ENCODE measurements at places on chromosomes 2 and 18.

GRCh38 chr2:238488347-238488826 is 61.7 kb downstream of the ASB1 start:
- no peak for DNase-seq

DNA sequence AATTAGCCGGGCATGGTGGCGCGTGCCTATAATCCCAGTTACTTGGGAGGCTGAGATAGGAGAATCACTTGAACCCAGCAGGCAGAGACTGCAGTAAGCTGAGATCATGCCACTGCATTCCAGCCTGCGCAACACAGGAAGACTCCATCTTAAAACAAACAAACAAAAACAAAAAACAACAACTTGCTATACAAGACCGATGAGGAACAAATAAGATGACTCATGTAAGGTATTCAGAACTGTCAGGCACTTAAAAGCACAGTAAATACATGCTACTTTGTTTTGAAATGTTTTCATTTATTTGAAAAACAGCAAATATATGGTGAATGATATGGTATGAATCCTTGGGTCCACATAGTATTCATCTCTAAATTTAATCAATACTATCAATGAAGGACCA is 66.7 kb downstream of the TRIP12 start:
- DNase-seq, result no peak

GRCh38 chr2:187526792-187527191 is 27.4 kb downstream of the TFPI start:
- no peak for DNase-seq

DNA sequence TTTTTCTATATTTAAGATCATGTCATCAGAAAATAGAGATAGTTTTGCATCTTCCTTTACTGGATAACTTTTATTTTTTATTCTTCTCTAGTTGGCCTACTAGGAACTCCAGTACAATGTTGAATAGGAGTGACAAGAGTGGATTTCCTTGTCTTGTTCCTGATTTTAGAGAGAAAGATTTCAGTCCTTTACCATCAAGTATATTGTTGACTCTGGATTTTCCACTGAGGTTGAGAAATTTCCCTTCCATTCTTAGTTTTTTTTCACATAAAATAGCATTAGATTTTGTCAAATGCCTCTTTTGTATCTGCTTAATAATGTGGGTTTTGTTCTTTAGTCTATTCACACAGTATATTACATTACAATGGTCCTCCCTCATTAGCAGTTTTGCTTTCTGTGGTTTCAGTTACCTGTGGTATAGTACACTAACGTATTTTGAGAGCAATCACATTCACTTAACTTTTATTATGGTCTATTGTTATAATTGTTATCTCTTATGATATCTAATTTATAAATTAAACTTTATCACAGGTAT is 105.5 kb downstream of the THADA start:
- no peak for DNase-seq

DNA sequence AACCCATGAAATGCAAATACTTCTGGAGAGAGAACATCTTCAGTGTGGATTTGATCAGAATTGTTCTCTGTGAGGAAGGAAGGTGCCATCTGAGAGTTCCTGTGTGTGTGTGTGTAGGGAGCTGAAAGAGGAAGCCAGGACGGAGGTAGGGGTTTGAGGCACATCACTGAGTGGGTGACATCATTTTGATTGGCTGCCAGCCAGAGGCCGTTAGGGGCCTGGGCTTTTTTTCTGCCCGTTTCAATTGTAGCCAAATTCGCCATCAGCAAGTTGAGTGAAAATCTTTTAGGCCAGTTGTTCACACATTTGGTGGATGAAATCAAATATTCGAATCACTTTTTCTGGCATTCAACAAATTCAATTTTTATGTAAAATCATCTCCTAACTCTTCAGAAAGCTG is 48.9 kb downstream of the TSN start:
- peak; percentile 64 for DNase-seq

DNA sequence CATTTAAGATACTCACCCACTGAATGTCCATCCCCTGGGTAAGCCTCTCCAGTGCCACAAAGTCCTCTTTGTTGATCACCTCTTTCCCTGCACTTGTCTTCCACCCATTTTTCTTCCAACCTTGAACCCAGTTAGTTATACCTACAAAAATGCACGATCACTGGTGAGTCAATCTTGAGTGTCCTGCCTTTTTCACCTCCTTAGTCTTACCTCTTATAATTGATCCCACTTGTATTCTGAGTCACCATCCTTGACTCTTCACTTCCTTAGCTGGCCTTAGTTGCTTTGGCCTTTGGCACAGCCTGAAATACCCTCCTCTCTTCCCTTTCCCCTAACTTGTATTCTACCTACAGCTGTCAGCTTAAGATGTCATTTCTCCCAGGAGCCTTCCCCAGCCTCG is 10.2 kb downstream of the RNASEH1 start:
- no peak for DNase-seq

GRCh38 chr2:196558497-196558896 is 81.0 kb upstream of the CCDC150 start:
- no peak for DNase-seq

GRCh38 chr2:196384729-196385128 is 213.4 kb upstream of the STK17B start:
- no peak for DNase-seq

- no peak for DNase-seq
These were observed 16.4 kb upstream of the ST3GAL5 start for GRCh38 chr2:85905187-85905666.

GRCh38 chr2:127859712-127860085 is 1.7 kb upstream of the POLR2D start:
- no peak for DNase-seq

DNA sequence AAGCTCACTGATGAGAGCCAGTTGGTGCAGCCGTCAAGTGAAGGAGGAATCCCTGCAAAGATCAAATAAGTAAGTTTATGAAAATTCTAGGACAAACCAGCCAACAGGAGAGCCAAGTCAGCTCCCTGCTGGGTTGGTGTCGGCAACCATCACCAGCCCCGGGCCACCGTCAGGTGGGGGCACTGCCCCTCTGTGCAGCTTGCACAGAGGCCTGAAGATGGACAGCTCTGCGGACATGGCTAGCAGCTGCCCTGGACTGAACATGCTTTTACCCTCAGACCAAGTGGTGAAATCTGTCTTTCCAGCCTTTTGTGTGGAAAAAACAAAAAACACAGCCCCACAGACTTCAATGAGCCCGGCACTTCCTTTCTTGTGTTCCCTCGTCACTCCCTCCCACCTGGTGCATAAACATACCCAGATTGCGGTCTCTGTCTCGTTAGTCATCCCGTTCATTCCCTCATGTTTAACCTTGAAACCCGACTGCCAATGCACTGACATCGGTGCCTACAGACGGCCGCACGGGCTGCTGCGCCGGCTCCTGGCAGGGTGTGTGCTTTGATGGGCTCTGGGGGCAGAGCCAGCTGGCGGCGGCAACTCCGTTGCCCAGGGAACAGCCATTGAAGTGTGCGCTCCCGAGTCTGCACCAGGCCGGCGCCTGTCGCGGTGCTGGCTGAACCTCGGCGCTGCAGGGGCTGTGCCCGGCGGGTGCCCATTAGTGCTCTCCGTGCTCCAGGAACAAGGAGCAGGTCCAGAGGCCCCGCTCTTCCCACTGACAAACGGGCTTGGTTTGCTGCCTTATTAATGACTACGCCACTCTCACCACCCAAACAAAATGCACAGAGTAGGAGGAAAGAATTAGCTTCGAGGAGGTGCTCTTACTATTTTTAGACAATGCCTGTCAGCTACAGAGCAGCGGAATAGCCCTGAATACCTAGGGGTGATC is 95.3 kb downstream of the EIPR1 start:
- DNase-seq, result peak; percentile 60

DNA sequence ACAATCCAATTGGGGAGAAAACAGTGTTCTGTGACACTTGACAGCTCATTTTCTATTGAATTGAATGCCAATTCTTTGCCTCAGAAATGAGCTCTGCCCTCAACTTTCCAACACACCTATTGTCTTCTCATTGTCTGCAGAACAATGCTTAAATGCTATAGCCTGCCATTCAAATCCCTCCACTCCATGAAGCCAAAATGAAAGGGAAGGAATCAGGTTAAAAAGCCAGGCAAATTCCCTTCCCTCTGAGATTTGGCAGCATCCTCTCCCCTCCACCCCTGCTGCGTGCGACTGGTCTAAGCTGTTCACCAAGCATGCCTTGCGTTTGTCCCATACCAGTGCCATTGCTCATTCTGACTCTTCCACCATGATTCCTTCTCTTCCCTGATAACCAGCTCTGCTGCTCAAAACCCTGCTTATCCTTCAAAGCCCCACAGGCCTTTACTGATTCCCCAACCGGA is 32.4 kb upstream of the TMEM131 start:
- DNase-seq, result no peak

- DNase-seq, result no peak
These were observed 3.1 kb downstream of the PKDCC start for GRCh38 chr2:42050703-42051542.

DNA sequence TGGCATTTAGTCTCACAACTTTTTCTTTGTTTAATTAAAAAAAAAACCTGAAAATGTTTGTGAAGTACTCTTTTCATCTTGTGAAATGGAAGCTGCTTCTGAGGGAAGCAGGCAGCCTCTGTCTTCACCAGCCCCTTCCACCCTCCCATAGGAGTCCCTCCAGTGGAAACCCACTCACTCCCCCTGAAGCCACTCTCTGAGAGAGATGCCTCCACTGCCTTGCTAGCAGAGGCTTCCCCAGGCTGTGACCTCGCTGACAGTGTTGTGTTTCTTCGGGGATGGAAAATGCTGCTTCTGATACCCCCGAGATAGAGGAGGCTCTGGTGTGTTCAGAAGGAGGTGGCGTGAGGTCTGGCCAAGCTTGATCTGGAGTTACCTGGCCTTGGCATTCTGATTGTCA is 59.9 kb downstream of the SH3RF3 start:
- no peak for DNase-seq

Data from NCI-H774 (cell line).